ENCODE measurements at places on chromosomes 6 and 20.
A peak's percentile ranks its signal among the peaks of the same experiment; 100 is the strongest.

DNA sequence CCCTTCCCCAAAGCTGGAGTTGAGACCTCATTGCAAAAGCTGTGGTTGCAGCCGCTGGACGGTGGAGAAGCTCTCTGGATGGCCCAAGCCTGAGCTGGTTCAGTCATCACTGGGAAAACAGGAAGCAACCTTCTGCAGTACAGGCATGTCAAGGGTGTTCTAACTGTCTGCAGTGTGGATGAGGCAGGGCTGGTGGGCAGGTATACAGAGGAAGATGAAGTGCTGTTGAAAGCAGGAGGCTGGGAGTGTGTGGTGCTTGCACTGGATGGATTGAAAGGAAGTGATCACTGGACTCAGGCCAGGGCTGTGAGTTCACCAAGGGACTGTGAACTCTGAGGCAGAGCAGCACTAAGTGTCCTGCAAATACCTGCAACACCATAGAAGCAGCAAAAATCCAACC lies 89.0 kb upstream of the NOX3 start:
- DNase-seq: no peak

GRCh38 chr6:73699676-73700459 lies 3.9 kb downstream of the CD109 start:
- no peak for DNase-seq

- peak; percentile 62 for DNase-seq
Measured at GRCh38 chr20:23606652-23607049, 934 bp upstream of the CST9 start.

DNA sequence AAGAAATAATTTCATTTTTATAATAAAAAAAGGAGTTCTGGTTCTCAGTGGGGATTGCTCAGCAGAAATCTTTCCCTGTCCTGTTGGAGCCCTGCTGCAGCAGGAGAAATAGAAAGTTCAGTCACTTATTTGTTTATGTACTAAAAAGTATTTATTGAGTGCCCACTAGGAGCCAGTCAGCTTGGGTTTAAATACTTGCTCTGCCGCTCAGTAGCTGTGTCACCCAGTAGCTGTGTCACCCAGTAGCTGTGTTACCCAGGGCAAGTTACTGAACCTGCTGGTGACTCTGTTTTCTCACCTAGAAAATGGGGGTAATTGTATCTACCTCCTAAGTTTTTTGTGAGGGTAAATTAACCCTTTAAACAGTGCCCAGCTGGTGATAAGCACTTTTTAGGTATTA lies 32.9 kb downstream of the FOXF2 start:
- no peak for DNase-seq

GRCh38 chr20:58547623-58548475 lies 32.6 kb upstream of the APCDD1L start:
- no peak for DNase-seq

DNA sequence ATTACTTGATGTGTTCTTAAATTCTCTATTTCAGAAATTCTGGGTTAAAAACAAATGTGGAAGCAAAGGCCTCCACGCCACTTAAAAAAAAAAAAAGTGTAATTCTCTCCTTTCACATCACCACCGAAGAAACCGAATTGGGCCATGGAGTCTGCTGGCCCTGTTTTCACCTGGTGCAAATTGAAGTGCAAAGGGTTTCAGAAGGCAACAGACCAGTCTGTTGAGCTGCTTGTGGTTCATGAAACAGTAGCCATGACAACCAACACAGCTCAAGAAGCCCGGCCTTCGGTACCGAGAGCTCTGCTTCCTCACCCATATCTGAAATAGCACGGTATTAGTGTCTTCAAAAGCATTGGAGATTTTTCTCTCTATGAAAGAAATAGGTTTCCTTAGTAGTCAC lies 63.1 kb downstream of the GMPR start:
- no peak for DNase-seq

DNA sequence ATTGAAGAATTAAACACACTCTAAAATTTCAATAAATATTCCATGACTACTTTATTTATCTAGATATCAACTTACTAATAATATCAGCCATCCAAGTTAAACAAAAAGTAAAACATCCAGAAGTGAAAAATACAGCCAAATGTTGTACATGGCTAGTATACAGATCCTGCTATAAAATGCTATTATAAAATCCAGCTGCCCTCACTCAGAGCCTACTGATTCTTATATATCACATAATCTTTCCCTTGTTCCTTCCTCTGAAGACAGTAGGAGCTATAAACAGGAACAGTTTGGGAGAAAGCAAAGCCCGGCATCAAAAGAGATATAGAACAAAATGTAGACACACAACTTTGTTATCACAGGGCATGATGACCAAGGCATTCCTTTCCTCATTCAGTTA lies 212.9 kb downstream of the PLCB4 start:
- DNase-seq: no peak

DNA sequence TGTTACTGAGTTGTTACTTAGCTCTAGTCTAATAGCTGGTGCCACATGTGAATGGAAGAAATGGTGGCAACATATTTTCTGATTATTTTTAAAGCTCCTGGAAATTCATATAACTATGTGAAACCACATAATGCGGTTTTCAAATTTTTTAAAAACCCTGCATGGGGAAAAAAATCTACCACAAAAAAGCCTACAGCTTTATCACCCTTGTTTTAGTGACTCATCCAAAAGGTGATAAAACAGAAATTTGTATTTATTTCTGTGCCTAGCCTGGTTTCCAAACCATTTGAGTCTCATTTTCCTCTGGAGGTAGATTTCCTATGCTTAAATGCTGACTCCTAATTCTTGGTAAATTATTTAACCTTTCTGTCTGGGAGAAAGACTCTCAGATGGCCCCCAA lies 5.4 kb upstream of the FBXO30 start:
- no peak for DNase-seq

GRCh38 chr6:38460186-38460585 lies 179.5 kb downstream of the BTBD9 start:
- DNase-seq: no peak

GRCh38 chr6:87183687-87184086 lies 28.3 kb downstream of the ZNF292 start:
- no peak for DNase-seq

DNA sequence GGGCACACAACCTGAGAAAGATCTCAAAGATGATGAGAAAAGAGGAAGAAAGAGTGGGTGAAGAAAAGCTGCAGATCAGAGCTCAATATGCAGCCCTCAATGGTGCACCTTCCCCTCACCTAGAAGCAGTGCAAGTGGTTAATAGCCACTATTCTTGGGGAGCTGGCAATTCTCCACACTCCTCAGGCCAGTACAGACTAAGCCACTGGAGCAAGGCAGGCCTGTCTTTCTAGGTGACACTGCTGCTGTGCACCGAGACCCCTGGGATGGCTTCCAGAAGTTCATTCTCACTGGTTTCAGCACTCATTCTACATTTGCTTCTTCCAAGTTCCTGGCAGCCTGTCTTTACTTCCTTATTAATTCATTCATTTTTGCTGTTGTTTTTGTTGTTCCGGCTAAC lies 973.3 kb downstream of the KIF16B start:
- DNase-seq: no peak

DNA sequence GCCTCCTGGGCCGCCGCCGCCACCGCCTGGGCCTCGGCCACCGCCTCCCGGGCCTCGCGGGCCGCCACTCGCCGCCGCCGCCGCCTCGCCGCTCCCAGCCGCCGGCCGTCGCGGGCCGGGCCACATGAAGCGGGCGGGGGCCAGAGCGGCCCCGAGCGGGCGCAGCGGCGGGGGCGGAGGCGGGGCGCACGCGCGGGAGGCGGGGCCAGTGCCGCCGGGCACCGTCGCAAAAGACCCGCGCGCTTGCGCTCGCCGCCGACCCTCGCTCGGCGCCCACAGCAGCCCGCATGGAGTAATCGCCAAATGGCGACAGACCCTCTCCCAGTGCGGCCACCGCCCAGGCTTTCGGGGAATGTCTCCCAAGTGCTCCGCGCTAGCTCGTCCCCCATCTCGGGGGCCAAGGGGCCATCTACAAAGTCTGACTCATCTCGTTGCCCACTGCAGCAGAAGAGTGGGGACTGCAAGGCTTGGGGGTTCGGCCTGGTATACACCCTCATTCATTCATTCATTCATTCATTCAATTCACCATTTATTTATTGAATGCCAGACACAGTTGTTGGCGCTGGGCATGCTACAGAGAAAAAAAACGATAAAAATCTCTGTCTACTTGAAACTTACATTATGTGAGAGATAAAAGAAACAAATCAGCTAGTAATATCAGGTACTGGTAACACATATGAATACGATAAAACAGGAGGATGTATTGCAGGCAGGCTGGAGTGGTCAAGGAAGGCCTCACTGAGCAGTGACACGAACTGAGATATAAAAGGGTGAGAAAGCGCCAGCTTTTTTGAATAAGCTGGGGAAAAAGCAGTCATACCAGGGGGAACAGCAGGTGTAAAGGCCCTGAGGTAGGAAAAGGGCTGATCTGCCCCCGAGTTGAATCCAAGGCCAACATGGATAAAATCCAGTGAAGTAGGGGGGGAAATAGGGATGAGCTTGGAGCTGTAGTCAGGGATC lies at the start of gene B4GALT5:
Gene B4GALT5 (minus strand): TSS at position 126 of the 960 bp plus-strand sequence. CDS start 188 bp downstream, outside the sequence.
- peak; percentile 78 for DNase-seq

DNA sequence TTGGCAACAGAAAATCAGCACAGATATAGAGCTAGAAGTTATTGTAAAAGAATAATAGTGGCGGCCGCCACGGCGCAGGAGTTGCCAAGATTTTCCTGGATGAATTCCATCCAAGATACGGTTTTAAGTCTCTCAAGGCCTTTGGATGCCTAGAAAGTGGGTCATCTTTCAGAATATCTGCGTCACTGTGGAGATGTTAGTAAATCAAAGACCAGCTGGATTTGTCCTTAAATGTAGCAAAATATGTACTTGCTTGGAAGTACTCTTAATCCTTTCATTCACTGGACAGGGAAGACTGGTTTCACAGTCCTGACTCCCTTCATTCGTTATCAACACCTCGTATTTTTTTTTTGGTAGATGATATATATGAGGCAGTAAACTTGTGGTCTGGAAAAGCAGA lies 83.0 kb downstream of the SLC22A3 start:
- no peak for DNase-seq

- no peak for DNase-seq
Measured at GRCh38 chr20:51118216-51118615, 95.3 kb upstream of the KCNG1 start.

DNA sequence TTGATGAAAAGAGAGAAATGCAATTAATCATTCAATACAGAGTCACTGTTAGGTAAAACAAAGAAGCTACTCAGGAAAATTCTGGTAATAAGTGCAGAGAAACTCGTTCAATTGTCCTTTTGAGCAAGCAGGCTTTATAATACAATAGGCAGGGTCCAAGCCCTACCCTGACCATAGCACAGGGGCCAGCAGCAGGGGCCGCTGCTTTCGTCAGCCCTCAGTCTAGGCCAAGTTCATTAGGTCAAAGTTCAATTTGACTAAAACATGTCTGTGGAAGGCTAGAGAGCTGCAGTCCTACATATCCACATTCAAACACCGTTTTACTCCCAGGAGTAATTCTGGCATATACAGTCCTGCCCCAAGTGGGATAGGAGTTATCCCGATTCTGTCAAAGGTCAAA lies 94.6 kb downstream of the BCAS1 start:
- DNase-seq: no peak

- peak; percentile 12 for DNase-seq
Measured at GRCh38 chr6:137043710-137044365, 927 bp downstream of the IL20RA start.

DNA sequence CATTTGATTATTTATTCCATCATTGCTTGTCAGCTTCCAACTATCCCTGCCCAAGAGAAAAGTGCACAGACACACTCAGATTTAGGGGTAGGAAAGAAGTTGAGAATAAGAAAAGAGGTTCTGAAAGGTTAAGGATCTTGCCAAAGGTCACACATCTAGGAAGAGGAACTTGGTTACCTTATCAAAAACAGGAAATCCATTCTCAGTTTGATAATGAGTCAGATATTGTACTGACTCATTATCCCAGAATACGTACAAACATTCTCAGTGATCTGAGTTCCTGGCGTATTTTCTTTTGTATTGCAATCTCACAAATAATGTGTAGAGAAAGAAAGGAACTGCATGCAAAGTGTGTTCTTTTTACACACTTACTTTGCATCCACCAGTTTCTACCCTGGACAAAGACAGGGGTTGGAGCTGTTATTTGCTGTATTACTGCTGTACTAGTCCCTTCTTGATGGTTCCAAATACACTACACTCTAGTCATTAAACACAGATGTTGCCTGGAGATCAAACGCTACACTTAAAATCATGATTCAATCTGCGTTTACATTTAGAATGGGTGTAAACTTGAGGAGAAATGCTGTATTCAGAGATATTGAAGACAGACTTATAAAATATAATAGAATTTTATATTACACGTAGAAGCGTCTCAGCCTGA lies 545.7 kb downstream of the PRKN start:
- no peak for DNase-seq

- no peak for DNase-seq
Measured at GRCh38 chr6:25576919-25577318, 75.1 kb upstream of the SCGN start.

DNA sequence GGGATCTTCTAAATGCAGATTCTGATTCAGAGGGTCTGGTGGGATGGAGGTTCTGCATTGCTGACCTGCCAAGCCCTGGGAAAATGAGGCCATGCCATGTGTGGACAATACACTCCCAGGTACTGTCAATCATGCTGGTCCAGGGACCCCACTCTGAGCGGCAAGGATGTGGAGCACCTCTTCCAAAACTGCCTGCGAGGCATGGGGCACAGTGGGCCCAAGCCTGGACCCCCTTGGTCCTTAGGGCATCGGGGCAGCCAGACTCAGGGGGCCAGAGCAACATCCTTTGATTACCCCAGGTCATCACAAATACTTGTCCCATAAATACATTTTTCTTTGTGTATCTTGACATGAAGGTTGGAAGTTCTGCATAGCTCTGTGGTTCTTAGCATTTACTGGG lies 76.8 kb upstream of the NXT1 start:
- no peak for DNase-seq

- DNase-seq: no peak
Measured at GRCh38 chr20:45892049-45892825, 1.1 kb downstream of the CTSA start.

- peak; percentile 74 for DNase-seq
Measured at GRCh38 chr6:39309942-39310531, 4.2 kb downstream of the KCNK17 start.

GRCh38 chr6:45371924-45372573 lies 5.7 kb downstream of the SUPT3H start:
- no peak for DNase-seq

DNA sequence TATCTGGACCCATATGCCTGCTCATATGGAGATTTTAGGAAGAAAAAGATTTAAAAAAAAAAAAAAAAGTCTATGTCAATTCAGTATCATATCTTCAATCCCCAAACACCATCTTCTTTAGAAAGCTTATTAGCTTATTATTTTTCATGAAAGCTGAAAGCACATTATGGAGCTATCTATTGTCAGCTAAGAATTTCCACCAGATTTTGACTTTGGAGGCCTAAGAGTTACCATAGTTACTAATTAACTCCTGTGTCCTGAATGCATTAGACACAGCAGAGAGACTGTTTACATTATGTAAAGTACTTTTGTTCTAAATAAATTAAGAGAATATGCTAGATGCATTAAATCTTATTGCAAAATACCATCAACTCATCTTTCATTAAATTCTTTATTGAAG lies 255.5 kb upstream of the NRSN1 start:
- no peak for DNase-seq

DNA sequence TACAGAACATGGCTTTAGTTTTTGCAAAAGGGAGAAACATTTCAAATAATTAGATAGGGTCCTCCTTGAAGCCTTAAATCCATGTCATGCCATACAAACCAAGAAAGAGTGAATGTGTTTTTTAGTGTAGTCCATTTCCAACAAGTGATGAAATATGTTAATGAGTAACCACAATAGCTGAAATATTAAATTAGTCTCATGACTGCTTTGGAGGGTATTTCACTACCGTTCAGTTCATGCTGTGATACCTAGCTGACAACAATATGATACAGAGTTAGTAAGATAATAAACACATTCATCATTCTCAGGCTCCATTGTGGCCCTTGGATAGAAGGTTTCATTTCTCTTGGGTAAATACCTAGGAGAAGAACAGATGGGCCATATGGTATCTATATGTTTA lies 5.8 kb upstream of the ID4 start:
- no peak for DNase-seq
